H9 (cell line): ENCODE measurements at places on chromosomes 11 and 22.

GRCh38 chr11:11391796-11392463 lies 38.9 kb upstream of the CSNK2A3 start:
- DNase-seq: no peak

DNA sequence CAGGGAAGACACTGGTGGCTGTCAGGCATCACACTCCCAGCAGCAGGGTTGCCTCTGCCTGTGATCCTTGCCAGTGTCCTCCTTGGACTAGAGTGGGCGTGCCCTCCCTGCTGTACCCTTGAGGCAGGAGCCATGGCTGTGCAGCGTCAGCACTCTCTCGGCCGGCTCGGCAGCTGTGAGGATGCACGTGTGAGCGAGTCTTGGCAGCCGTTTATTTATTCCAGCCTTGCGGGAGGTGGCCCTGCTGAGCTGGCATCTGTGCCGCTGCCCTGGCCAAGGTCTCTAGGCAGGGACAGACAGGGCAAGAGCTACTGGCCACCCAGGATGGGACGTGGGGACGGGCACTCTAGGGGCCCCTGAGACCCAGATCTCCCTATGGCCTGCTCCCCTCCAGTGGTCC lies 33.9 kb downstream of the TSPAN4 start:
- DNase-seq: no peak

DNA sequence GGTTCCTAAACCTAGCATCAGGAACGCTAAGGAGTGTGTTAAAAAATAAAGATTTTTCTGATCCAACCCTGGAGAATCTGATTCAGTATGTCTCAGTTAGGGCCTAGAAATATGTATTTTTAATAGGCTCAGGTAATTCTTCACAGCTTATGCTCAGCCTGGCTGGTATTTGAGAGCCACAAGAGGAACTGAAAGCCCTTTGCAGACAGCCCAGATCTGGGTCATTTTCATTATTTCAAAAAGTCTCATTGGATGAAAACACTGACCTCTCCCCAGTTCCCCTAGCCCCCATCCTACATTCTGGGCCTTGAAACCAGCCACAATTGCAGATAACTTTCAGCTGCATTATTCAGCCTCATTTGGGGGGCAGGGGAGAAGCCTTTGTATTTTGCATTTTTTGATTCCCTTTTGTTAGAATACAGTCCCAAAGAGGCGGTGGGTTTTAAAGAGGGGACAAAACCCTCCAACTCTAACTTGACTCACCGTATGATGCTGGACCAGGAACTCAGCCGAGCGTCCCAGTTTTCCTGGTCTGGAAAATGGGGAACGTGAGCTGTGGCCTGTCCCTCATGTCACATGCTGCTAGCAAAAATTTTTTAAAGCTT lies 66.0 kb upstream of the LARGE1 start:
- no peak for DNase-seq

GRCh38 chr11:2581151-2581930 lies 118.5 kb downstream of the KCNQ1OT1 start:
- peak; percentile 25 for DNase-seq

- DNase-seq: no peak
Measured at GRCh38 chr11:103254123-103254522, 144.9 kb downstream of the DYNC2H1 start.

- no peak for DNase-seq
Measured at GRCh38 chr22:36395055-36395849, 7.5 kb upstream of the MYH9 start.

- DNase-seq: no peak
Measured at GRCh38 chr22:27948569-27948968, 29.5 kb upstream of the PITPNB start.

DNA sequence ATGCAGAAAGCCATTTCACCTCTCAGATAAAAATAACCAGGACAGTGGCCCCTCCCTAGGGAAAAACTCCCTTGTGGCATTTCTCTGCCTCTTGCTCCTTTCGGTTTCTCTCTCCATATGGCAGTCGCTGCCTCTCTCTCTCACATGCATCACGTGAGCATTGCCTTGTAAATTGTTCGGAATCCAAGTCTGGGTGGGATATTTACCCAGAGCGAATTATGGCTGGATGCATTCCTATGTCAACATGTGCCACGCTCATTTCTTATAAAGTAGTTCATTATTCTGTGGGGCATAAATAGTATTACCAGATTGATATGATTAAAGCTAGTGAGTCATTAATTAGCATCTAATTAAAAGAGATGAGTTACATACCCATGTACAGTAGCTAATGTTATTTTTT lies 392.9 kb downstream of the INSC start:
- no peak for DNase-seq

- DNase-seq: no peak
Measured at GRCh38 chr11:44536788-44537516, 28.5 kb upstream of the CD82 start.

DNA sequence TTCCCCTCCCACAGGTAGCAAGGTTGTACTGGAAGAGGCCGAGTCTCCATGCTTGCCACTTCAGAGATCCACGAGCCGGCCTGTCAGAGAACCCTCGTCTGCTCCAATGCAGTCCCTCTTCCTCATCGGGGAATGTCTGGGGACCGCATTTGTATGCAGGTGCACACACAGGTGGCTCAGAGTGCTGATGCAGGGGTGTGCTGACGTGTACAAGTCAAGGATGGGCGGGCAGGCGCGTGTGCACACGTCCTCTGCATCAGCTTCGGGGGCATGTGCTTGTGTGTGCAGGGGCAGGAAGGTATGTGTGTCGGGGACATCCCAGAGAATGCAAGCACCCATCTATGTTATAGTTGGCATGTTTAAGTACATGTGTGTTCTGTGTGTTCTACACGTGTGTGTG lies 49.4 kb downstream of the ELFN2 start:
- no peak for DNase-seq

GRCh38 chr11:126391286-126391954 lies 35.9 kb downstream of the ST3GAL4 start:
- no peak for DNase-seq

DNA sequence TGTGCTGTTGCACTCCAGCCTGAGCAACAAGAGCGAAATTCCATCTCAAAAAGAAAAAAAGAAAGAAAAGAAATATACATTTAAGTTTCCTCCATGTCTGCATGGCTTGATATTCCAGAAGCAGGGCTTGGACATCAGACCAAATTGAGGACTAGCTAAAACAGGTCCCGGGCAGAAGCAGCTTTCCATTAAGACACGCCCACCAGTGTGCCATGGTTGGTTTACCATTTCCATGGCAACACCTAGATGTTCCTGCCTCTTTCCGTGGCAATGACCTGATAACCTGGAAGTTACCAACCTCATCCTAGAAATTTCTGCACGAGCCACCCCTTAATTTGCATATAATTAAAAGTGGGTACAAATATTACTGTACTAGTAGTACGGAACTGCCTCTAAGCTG lies 111.3 kb downstream of the NAT10 start:
- DNase-seq: no peak

DNA sequence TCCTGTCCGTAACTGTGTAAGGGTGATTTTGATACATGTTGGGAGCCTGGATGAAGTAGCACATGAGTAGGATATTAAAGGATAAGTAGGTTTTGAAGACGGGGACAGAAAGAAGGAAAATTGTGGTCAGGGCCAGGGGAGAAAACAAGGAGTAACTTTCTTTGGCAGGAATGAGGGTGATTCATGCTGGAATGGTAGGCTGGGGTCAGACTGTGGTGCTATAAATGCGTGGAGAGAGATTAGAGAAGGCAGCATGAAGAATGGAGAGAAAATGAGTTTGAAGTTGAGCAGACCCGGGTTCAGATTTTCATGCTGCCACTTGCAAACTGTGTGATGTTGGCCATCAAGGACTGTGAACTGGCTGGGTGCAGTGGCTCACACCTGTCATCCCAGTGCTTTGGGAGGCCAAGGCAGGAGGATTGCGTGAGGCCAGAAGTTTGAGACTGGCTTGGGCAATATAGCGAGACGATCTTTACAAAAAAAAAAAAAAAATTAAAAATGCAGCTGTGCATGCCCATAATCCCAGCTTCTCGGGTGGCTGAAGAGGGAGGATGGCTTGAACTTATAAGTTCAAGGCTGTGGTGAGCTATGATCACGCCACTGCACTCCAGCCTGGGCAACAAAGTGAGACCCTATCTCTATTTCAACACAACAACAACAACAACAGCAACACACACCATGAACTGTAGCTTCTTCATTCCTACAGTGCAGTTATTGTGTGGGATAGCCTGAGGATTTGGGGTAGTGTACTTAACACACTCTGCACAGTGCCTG lies 22.3 kb downstream of the ZBTB16 start:
- no peak for DNase-seq
